ENCODE measurements at places on chromosomes 5 and 9.

GRCh38 chr9:133760713-133761290 is 22.6 kb upstream of the SARDH start:
- no peak for DNase-seq

GRCh38 chr5:65338606-65339151 is 143.0 kb downstream of the ADAMTS6 start:
- no peak for DNase-seq

GRCh38 chr9:16010221-16010620 is 457.4 kb downstream of the CCDC171 start:
- no peak for DNase-seq

DNA sequence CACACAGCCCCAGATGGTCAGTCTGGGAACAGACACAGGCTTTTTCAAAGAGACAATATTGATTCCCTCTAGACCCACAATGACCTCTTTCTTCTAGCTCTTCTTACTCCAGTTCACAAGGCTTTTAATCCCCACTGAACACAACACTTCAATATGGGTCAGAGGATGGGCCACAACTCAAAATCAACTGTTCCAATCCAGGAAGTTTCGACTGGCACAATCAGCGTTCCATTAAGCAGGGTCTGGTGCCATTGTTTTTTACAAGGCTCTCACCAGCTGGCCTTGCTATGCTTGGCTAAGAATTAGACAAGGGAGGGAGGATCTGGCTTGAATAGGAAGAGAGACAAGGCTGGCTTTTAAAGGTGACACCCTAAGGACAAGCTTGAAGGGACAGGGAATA is 199.4 kb upstream of the SLC24A2 start:
- no peak for DNase-seq
